ENCODE measurements at places on chromosomes 3 and 15. TPM values are rescaled to one million over a fixed set of nuclear protein-coding genes. Genes with fewer than 3 reads are reported as not detected.

GRCh38 chr3:13120928-13121552 is 47.8 kb upstream of the IQSEC1 start:
- DNase-seq, result no peak
- no peak overlapping the region for H3K27ac ChIP-seq
- H3K36me3 ChIP-seq, result no peaks in the 10 kb centered on the region
- H3K27me3 ChIP-seq, result no peaks in the 10 kb centered on the region

GRCh38 chr3:123843668-123844067 is 40.5 kb downstream of the MYLK start:
- H3K4me1 ChIP-seq, result no peaks in the 10 kb centered on the region
- no peaks in the 10 kb centered on the region for H3K27me3 ChIP-seq
- DNase-seq, result no peak
- no peaks in the 10 kb centered on the region for H3K36me3 ChIP-seq
- no peak overlapping the region for H3K4me3 ChIP-seq

DNA sequence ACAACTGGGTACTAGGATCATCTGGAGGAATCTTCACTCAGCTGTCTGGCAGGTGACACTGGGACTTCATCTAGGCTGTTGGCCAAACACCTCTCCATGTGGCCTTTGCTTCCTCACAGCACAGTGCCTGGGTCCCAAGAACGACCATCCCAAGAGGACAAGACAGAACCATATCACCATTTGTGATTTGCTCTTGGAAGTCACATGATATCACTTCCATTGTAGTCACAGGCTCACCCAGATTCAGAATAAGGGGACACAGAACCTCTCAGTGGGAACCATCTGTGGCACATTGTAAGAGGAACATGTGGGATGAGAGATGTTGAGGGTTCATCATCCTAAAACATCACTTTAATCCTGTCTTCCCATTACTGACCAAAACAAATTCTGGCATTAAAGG is 1.9 kb upstream of the PSMA4 start:
- no peak overlapping the region for H3K27ac ChIP-seq
- peaks cover 2% of the 10 kb centered on the region for H3K4me1 ChIP-seq
- no peaks in the 10 kb centered on the region for H3K36me3 ChIP-seq
- H3K4me3 ChIP-seq, result no peak overlapping the region
- no peak for DNase-seq

DNA sequence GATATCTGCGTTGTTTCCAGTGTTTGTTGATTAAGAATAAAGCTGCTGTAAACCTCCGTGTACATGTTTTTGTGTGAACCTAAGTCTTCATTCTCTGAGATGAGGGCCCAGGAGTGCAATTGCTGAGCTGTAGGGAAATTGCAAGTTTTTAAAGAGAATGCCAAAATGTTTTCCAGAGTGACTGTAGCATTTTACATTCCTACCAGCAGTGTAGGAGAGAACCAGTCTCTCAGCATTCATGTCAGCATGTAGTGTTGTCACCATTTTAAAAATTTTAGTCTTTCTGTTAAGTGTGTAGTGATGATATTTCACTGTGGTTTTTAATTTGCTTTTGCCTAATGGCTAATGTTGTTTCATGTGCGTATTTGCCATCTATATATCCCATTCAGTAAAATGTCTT is 3.4 kb upstream of the MGLL start:
- no peaks in the 10 kb centered on the region for H3K27me3 ChIP-seq
- no peaks in the 10 kb centered on the region for H3K36me3 ChIP-seq
- no peaks in the 10 kb centered on the region for H3K4me1 ChIP-seq
- no peak overlapping the region for H3K4me3 ChIP-seq

GRCh38 chr3:135740211-135740610 is 225.3 kb upstream of the PPP2R3A start:
- H3K27ac ChIP-seq, result no peak overlapping the region
- no peaks in the 10 kb centered on the region for H3K36me3 ChIP-seq
- no peaks in the 10 kb centered on the region for H3K4me1 ChIP-seq
- no peak for DNase-seq
- no peaks in the 10 kb centered on the region for H3K27me3 ChIP-seq

DNA sequence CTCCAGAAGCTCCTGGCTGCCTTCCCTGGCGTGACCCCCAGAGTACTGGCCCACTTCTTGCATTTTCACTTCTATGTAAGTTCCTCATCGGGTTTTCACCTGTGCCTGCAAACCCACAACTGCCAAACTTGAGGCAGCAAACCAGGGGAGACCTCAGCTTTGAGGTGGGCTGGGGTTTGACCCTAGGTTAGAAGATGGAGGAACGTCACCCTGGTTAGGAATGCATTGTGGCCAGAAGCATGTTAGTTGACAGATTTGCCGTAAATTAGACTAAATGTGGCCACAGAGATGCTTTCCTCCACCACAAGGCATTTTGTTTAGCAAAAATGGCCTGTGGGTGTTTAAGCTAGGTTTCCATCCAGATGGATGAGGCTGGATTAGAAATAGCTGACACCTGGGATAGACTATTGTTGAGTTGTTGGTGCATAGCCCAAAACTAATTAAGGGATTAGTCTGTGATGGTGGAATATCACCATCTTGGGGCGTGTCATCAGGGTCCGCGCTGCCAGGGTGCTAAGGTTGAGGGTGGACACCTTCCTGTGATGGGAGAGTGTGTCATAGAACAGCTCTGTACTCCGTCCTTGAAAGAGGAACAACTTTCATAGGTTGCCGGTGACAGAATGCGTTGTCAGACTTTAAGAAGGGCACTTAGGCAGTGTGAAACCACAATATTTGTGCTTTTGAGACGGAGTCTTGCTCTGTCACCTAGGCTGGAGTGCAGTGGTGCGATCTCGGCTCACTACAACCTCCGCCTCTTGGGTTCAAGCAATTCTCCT is 3.6 kb downstream of the NISCH start:
- H3K4me3 ChIP-seq, result no peak overlapping the region
- H3K4me1 ChIP-seq, result peaks cover 11% of the 10 kb centered on the region
- H3K27me3 ChIP-seq, result no peaks in the 10 kb centered on the region
- H3K36me3 ChIP-seq, result no peaks in the 10 kb centered on the region
- DNase-seq, result no peak

- no peak overlapping the region for H3K4me3 ChIP-seq
- H3K27me3 ChIP-seq, result no peaks in the 10 kb centered on the region
- H3K4me1 ChIP-seq, result no peaks in the 10 kb centered on the region
- DNase-seq, result no peak
- H3K27ac ChIP-seq, result no peak overlapping the region
Measured at GRCh38 chr3:105553851-105554250, 187.1 kb downstream of the ALCAM start.

DNA sequence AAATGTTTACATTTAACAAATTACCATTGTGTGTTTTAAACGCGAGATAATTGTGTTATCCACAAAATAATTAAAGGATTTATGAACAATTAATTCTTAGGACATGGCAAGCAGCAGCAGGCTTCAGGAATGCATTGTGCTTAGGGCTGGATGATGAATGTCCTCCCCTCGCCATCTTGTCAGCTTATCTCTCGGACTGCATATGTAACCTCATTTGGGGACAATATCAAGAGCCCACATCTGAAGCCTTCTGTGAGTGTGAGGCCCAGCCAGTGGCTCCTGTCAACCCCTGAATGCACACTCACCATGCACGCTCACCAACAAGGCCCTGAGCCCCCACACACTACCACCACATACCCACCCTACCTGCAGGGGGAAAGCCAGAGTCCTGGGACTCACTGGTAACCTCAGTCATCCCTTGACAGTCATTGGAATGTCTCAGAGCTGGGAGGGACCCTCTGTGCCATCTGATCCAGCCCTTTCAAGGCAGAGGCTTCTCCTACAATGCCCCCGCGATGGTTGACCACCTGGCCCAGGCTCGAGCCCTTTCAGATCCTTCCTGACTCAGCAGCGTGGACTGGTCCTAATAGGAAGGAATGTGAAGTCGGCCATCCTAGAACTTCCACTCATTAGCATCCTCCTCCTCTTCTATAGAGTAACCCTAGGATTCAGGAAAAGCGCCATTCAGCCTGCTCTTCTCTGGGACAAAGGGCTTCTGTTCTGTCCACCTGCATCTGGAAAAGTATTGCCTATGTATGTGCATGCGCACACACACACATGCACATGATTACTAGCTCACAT is 38.2 kb downstream of the MRPL46 start:
- no peak overlapping the region for H3K4me3 ChIP-seq
- DNase-seq, result no peak
- H3K36me3 ChIP-seq, result no peaks in the 10 kb centered on the region
- H3K27me3 ChIP-seq, result no peaks in the 10 kb centered on the region
- H3K27ac ChIP-seq, result no peak overlapping the region
- no peaks in the 10 kb centered on the region for H3K4me1 ChIP-seq

GRCh38 chr3:151236736-151237135 is 33.7 kb upstream of the GPR171 start:
- H3K27me3 ChIP-seq, result no peaks in the 10 kb centered on the region
- no peak overlapping the region for H3K4me3 ChIP-seq
- no peaks in the 10 kb centered on the region for H3K36me3 ChIP-seq
- H3K27ac ChIP-seq, result no peak overlapping the region
- no peaks in the 10 kb centered on the region for H3K4me1 ChIP-seq

DNA sequence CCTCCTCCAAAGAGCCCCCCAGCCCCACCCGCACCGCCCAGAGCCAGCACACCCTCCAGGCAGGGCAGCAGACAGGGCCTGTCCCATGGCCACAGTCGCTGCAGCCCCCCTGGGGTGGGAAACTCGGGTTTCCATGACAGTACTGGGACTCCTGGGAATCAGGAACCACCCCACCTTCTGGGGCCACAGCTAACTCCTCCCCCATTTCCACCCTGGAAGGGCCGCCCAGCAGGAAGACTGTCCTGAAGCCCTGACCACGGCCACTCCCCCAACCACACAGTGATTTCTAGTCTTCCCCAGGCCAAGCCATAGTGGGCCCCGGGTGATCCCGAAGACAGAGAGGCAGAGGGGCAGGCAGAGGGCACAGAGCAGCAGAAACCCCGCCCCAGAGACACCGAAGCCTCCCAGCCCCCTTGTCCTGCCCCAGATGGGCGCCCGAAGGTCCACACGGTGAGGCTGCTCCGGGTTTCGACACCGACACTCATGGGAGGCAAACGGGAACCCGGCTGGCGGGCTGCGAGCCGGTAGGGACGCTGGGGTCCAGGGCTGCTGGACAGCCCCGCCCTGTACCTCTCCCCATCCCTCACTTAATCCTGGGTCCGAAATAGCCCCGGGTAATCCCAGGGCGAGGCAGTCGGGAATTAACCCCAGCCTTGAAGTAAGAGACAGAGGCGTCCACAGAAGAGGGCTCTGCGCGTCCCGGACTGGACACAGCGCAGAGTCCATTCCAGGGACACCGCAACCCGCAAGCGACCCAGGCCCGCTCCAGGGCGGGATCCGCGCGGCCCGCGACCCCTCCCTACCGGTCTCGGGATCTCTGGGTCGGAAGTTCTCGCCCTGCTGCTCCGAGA is 138.4 kb downstream of the NUP210 start:
- H3K27me3 ChIP-seq, result peaks cover 2% of the 10 kb centered on the region
- no peaks in the 10 kb centered on the region for H3K36me3 ChIP-seq
- H3K27ac ChIP-seq, result peak overlapping the region; percentile 36

DNA sequence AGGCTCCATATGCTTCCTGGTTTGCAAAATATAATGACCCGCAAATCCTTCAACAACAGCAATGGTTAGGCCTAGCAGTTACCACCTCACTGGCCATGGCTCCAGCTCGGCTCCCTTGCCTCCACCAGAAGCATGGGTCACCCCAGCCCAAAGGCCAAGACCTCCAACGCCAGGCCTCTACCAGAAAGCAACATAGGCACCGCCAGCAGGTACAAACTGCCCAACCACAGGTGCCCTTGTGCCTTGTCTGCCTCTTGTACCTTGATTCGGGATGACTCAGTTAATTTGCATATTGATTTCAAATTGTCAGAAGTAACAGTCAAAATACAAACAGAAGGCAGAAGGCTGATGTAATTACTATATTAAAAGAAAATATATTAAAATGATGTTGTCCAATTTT is 124.7 kb downstream of the IL5RA start:
- H3K4me3 ChIP-seq, result no peak overlapping the region
- H3K36me3 ChIP-seq, result no peaks in the 10 kb centered on the region
- no peak for DNase-seq

DNA sequence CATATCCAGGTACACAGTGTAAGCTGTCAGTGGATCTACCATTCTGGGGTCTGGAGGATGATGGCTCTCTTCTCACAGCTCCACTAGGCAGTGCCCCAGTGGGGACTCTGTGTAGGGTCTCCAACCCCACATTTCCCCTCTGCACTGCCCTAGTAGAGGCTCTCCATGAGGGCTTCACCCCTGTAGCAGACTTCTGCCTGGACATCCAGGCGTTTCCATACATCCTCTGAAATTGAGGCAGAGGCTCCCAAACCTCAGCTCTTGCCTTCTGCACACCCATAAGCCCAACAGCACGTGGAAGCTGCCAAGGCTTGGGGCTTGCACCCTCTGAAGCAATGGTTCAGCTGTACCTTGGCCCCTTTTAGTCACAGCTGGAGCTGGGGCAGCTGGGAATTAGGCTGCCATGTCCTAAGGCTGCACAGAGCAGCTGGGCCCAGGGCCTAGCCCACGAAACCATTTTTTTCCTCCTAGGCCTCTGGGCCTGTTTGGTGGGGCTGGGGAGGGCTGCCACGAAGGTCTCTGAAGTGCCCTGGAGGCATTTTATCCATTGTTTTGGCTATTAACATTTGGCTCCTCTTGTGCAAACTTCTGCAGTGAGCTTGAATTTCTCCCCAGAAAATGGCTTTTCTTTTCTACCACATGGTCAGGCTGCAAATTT is 65.5 kb upstream of the FILIP1L start:
- no peaks in the 10 kb centered on the region for H3K36me3 ChIP-seq
- DNase-seq, result no peak
- no peaks in the 10 kb centered on the region for H3K4me1 ChIP-seq
- no peak overlapping the region for H3K4me3 ChIP-seq

DNA sequence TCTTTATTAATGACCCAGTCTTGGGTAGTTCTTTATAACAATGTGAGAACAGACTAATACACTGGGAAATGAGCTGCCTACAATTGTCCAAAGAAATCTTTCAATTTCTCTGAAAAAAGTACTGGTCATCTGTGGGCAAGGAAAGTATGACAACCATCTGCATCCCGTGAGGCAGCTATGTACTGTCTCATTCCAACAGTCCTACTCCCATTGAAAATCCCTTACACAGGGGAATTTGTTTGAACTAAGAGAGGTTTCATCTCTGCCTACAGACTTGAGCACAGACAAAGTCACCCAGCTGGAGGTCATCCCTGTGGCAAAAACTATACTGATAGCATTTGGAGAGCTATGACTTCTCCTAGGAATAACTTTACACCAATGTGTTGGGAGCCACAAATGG is 27.1 kb downstream of the SHC4 start:
- DNase-seq, result no peak
- no peaks in the 10 kb centered on the region for H3K36me3 ChIP-seq
- H3K27me3 ChIP-seq, result no peaks in the 10 kb centered on the region
- no peak overlapping the region for H3K4me3 ChIP-seq
- no peak overlapping the region for H3K27ac ChIP-seq
- H3K4me1 ChIP-seq, result no peaks in the 10 kb centered on the region

- no peaks in the 10 kb centered on the region for H3K27me3 ChIP-seq
- DNase-seq, result no peak
- H3K36me3 ChIP-seq, result no peaks in the 10 kb centered on the region
- no peaks in the 10 kb centered on the region for H3K4me1 ChIP-seq
- no peak overlapping the region for H3K4me3 ChIP-seq
Measured at GRCh38 chr15:51155016-51155580, 60.4 kb upstream of the TNFAIP8L3 start.

DUOX2 gene
- 0.35 TPM for total RNA-seq

CIDEC gene
- 3.0 TPM for total RNA-seq

C3orf62 gene
- 1.3 TPM for total RNA-seq

ISG20 gene
- 19.4 TPM for total RNA-seq
